ENCODE measurements at places on chromosomes 13 and 19.

DNA sequence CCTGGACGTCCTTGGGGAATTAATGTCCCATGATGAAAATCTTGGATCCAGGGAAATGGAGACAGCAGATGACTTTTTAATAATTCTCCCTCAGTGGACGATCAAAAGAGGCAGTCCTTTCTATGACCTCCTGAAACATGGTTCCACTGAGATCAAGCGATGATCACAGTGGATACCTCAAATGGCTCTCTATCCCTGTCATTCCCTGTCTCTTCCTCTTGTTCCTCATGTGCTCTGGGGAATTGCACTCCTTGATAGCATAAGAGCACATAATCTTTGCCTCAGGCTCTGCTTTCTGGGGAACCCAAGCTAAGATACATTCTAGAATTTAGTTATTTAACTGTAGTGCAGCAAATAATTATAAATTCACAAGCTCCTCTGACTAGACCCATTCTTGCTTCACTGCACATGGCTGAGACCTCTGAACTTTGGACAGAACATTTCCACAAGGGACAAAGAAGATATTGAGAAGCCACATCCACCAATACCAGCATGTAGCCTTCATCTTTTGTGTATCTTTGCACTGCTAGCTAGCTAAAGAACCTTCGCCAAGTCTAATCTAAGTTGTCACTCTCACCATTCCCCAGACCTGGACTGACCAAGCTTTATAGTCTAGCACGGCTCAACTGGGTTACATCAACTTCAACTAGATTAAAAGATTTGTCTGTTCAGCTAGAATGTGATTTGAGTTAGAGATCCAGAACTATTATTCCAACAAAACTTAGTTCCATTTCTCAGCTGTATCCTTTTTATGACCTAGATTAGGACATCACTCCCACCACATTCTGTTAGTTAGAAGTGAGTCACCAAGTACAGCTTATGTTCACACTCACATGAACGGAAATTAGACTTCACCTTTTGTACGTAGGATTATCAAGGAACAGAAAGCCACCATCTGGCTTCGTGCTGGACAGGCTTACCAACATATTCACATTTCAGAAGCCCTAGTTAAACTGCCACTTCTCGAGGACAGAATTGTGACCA, 142.7 kb downstream of the SUCLA2 start:
- DNase-seq, result no peak

- no peak for DNase-seq
These were observed 8.8 kb downstream of the TPM4 start for GRCh38 chr19:16085115-16085514.

DNA sequence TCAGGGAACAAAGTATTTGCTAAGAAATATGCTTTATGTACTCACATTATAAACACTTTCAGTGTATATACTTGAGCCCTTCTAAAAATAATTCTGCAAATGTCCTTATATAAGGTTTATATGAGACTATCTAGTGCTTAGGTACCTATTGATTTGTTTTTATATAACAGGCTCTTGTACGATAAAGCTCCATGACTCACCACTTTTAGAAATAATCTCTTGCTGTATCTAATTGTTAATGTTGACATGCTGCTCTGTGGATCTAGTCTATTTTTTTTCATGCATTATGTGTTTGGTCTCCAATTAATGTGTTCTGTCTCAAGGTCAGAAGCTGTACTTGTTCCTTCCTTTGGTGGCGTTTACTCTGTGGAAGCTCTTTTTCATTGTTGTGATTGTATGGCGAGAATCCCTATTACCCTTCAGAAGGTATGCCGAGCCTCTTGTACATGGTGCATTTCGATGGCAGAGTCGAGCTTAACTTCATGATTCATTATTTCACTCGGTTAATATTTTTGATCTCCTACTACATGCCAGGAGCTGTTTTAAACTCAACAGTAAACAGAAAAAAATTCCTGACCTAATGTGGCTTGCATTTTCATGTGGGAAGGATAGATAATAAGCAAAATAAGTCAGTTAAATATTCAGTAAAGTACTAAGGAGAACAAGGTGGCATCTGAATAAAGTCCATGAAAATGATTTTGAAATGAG, 361.6 kb downstream of the COG6 start:
- DNase-seq, result no peak

DNA sequence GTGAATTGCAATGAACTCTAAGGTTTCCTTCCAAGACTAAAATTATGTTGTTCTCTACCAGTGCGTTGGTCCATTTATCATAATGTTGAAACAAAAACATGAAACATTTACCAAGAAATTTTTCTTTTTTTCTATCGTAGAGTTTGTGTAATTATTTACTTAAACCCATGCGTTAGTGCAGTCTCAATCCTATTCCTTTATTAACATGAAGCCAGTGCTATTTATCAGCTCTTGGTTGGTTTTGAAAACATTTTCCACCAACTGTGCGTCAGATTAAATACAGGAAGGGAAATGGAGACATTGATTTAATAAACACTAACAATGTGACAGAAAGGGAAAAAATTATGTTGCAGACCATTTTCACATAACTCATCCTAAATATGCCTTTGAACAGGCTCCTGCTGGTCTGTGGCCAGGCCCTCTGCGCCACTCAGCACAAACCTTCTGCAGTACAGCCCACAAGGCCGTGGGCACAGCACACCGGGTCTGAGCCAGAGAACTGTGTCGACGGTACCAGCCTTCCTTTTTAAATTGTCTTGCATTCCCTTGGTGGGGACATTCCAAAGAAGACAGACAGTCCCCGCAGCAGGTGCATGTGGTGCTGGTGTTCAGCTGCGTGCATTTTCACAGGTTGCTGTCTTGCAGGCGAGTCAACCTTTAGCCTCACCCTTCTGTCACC, 135.8 kb downstream of the SHISA2 start:
- no peak for DNase-seq

DNA sequence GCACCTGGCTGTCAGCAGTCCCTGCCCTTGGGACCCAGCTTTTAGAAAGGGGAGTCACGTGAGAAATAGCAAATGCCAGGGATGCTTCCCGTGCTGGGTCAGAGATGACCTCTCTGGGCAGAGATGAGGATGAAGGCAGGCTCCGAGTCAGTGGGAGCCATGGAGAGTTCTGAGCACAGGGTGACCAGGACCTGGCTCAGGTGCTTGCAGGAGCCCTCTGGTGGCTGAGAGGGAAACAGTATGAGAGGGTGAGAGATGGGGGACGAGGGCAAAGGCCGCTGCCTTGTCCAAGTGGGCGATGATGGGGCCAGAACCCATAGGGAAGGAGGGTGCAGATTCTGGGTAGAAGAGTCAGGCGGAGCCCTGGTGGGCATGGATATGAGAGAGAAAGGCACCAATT, 15.8 kb downstream of the TMED1 start:
- DNase-seq, result no peak

- DNase-seq, result no peak
These were observed 13.5 kb downstream of the ARL11 start for GRCh38 chr13:49641801-49642291.

GRCh38 chr13:37594550-37594949, 4.0 kb downstream of the POSTN start:
- DNase-seq, result no peak

DNA sequence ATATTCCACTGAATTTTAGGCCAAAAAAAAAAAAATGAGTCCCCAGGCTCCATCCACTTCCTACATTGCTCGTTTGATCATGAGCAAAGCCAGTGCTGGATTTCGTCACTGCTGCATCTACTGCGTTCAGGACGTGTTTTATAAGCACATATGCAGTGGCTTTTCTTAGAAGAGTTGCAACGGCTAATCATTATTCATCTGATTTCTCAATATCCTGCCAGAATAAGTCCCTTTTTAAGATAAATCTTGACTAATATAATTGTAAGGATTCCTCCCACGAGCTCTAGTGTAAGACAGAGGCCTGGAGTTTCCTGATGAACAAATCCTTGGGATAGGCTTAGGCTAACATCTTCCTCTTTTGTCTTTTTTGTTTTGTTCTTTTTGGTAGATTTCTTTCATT, 19.5 kb downstream of the FAM124A start:
- DNase-seq, result no peak

DNA sequence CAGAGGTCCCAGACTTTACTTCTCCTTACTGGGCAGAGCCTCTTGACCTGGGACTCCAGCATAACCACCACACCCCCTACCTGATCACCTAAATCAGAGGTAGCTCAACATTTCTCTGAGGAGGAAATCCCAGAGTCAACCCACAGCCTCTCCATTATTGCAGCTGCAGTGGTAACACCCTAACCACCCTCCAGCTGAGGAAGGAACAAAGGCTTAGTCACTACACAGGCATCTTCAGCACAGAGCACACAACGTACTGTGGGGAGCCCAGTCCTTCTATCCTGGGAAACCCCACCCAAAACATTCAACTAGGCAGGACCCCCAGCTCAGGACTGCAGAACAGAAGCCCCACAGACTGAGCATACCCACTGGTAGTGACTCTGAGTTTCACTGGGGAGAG, 824.7 kb upstream of the SLITRK5 start:
- DNase-seq, result no peak

DNA sequence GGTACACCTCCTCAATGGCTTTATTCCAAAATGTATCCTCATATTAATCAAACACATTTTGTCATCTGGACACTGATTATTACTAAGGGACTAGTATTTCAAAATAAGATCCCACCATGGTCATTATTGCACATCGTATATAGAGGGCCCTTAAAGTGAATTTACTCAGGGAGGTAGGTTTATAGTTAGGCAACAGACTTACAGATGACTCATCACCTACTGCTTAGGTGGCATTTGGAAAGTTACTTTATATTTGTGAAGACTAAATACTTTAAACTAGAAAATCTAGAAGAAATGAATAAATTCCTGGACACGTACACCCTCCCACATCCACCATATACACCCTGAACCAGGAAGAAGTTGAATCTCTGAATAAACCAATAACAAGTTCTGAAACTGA, 353.0 kb downstream of the KCTD12 start:
- DNase-seq, result no peak

DNA sequence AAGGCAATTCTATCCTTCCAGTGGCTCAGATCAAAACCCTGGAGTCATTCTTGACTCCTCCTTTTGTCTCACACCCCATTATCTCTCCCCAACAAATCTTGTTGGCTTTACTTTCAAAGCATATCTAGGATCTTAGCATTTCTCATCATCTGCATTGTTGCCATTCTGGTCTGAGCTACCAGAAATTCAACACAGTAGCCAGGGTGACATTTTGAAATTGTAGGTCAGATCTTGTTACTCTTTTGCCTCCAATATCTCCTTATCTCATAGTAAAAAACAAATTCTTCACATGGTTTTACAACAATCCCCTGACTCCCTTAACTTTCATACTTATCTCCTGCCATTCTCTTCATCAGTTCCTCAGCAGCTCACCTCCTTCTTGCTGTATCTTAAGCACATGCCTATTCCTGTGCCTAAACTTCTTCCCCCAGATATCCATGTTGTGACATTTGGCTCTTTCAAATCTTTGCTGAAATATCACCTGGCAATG, 115.8 kb downstream of the KLF5 start:
- DNase-seq, result no peak

- peak; percentile 61 for DNase-seq
These were observed 65.4 kb downstream of the RUBCNL start for GRCh38 chr13:46321494-46322225.

DNA sequence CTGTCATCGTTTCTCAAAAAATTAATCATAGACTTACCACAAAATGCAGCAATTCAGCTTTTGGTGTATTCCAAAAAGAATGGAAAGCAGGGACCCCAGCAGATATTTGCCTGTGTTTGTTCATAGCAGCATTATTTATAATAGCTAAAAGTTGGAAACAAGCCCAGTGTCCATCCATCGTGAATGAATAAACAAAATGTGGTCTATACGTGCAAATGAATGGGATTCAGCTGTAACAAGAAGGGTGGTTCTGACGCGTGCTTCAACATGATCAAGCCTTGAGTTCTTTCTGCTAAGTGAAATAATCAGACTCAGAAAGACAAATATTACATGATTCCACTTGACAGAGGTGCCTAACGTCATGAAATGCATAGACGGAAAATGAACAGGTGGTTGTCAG, 36.4 kb downstream of the PSG11 start:
- DNase-seq, result no peak

- DNase-seq, result no peak
These were observed 27.3 kb upstream of the ZNF562 start for GRCh38 chr19:9702186-9702585.

DNA sequence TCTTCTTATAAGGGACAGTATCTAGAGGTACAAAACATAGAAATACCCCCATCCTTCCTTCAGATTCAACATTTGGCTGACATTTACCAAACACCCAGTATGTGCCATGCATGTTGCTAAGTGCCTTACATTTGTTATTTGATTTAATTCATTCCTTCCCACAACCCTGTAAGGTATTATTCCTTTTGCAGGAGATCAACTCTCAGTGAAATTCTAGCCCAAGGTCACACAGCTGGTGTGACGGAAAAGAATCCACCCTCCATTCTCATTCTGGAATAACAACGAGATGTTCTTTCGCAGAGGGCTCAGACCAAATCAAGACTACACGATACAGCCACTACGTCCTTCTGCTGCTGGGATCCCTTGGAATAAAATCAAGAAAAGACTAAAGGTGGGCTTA, 67.8 kb downstream of the C13orf42 start:
- no peak for DNase-seq

DNA sequence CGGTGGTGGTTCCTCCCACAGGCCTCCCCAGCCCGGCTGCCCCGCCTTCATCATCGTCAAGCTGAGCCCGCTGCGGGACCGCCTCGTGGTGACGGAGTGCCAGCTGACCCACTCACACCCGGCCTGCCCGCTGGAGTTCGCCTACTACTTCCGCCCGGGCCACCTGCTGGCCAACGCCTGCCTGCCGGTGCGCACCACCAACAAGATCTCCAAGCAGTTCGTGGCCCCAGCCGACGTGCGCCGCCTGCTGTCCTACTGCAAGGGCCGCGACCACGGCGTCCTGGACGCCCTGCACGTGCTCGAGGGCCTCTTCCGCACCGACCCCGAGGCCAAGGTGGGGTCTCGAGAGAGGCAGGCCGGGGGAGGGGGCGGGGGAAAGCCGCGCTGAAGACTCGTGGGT, 12.0 kb downstream of the ZSWIM9 start:
- DNase-seq, result no peak

- DNase-seq, result no peak
These were observed 19.2 kb downstream of the C13orf42 start for GRCh38 chr13:51091839-51092238.

DNA sequence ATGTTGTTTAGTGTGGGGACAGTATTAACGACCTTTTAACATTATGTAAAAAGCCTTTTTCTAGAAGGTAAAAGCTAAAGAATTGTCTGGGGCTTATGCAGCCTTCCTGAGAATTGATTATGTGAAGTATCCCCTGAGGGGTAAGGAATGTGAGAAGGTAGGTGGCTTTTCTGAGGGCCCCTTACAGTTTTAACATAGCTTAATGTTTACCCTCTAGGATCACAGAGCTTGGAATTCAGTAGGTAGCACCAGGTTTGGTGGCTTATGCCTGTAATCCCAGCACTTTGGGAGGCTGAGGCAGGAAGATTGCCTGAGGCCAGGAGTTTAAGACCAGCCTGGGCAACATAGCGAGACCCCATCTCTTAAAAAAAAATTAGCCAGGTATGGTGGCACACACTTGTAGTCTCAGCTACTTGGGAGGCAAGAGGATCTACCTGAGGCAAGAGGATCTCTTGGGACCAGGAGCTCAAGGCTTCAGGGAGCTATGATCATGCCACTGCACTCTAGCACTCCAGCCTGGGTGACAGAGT, 101.3 kb downstream of the OLFM4 start:
- no peak for DNase-seq

- DNase-seq, result no peak
These were observed 365.2 kb downstream of the PCDH17 start for GRCh38 chr13:57996717-57997116.

All from liver (tissue), 10 donors.